ENCODE measurements at places on chromosomes 5 and 9.

- no peak for DNase-seq
These were observed 13.2 kb downstream of the ATOX1 start for GRCh38 chr5:151745071-151745705.

GRCh38 chr5:161105525-161105924, 253.5 kb upstream of the ATP10B start:
- DNase-seq: no peak

GRCh38 chr5:150123542-150123941, 32.1 kb downstream of the PDGFRB start:
- DNase-seq: no peak

DNA sequence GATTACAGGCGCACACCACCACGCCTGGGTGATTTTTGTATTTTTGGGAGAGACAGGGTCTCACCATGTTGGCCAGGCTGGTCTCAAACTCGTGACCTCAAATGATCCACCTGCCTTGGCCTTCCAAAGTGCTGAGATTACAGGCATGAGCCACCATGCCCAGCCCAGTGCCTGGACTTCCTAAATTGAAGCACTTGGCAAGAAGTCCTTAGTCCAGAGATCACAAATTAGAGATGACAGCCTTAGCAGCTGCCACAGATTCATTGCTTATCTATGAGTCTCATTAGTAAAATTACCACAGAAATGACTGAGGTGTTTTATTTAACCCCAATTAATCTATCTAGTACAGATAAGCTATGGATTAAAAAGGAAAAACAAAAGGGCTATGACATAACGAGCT, 19.2 kb downstream of the EFCAB9 start:
- no peak for DNase-seq

DNA sequence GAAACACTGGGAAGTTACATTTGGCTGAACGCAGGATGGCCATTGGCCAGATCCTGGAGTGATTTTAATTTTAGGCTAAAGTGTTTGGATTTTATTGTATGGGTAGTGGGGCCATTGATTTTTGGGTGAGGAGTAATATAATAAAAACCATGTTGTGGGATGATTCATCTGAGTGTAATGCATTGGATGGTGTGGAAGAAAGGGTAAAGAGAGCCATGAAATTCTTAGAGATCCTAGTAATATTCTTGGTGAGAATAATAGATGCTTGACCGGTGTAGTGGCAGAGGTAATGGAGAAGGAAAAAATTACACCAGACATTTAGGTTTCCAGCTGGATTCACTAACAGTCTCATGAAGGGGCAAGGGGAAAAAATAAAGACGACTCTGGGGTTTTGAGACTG, 158.1 kb downstream of the NPR3 start:
- no peak for DNase-seq

DNA sequence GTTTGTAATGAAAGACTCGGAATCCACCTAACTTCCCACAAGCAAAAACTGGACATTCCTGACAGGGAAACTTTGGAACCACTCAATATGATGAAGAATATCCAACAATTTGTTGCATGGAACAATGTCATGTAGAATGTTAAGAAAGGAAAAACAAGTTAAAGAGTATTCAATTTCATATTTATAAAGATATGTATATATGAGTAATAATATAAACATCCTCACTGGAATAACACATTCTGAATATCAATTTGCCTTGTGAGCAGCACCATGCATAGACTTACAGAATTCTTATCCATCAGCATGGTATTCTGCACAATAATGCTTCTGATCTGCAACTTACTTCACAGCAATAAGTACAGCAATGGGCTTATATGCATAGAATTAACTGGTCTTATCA, 650.3 kb downstream of the SEMA5A start:
- DNase-seq: no peak

DNA sequence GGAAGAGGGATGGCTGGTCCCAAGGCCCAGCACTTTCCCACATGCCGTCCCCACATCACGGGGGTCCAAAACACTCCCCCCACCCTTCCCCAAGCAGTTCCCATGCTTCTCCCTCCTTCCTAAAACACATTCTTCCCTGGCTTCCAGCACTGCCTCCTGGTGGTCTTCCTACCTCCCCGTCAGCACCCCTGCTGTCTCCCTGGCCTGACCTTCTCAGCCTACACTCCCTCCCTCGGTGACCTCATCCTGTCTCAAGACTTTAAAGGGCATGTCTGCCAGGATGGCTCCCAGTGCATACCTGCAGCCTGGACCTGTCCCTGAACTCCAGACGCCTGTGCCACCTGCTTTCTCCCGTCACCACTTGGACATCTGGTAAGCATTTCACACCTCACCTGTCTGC, 4.3 kb upstream of the NCS1 start:
- no peak for DNase-seq

DNA sequence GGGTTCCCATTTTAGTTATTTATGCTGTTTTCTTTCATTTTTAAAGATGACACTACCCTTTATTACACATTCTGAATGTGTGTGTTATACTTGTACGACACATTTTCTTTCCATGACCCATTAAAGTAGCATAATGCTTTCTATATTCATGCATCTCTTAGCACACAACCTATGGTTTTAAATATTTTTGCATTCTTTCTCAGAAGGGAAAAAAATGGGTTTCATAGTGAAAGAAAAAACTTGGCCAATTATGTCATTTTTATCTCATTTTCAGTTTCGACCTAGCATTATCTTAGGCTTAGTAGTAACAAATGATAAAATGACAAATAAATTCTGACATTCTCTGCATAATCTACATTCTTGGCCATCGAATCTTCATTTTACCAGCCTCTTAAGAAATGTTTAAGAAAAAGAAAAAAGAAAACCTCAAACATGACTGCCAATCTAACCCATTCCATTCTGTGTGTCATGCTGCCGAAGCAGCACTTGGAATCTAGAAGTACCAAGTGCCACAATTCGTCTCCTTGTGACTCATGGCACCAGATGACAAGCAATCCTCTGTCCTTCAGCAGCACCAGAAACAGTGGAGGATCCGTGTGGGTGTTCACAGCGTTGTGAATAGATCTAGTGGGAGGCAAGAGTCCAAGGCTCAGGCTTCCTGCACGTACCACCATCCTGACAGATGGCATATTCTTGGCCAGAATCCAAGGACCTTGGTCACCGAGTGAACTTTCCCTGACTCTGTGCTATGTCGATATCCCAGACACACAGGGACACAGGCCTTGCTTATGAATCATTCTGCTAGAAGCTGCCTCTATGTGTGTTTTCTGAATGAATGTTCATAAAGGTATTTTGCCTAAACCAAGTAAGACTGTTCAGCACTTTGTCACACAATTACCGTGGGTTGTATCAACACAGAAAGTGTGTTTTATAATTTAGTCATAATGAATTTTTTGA, 502.7 kb downstream of the NR2F1-AS1 start:
- DNase-seq: peak; percentile 96

- DNase-seq: no peak
These were observed 64.6 kb upstream of the SIMC1 start for GRCh38 chr5:176173647-176174046.

- DNase-seq: no peak
These were observed 4.5 kb downstream of the TMEM215 start for GRCh38 chr9:32787816-32788215.

GRCh38 chr5:75571547-75571946, 39.7 kb upstream of the ANKDD1B start:
- DNase-seq: no peak

DNA sequence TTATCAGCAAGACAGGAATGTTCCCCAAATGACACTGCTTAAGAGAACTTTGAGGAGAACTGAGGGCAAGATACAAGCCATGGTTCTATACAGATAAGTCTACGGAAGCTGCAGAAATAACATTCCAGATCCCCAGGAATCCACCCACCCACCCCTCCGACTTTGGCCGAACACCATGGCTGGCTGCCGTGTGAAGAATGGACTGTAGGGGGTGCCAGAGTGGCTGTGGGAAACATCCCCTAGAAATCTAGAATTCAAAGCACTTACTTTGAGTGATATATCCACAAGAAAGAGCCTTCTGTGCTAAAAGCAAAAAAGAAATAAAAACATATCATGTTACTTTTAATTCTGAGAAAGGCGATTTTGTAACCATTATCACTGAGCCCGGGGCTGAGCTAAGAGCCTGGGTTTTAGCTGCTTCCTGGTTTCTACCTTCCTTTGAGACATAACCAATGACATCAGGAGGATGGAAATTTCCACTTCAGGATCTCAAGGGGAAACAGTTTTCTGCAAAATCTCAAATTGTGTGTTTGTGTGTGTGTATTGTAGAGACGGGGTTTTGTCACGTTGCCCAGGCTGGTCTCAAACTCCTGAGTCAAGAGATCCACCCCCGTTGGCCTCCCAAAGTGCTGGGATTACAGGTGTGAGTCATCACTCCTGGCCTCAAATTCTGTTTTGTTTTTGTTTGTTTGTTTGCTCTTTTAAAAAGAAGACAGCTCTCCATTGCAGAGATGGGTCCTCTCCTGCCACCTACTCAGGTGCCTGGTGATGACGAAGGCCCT, 36.4 kb downstream of the GGTA1 start:
- DNase-seq: no peak

- no peak for DNase-seq
These were observed 52.1 kb downstream of the BARX1 start for GRCh38 chr9:93902780-93903655.

DNA sequence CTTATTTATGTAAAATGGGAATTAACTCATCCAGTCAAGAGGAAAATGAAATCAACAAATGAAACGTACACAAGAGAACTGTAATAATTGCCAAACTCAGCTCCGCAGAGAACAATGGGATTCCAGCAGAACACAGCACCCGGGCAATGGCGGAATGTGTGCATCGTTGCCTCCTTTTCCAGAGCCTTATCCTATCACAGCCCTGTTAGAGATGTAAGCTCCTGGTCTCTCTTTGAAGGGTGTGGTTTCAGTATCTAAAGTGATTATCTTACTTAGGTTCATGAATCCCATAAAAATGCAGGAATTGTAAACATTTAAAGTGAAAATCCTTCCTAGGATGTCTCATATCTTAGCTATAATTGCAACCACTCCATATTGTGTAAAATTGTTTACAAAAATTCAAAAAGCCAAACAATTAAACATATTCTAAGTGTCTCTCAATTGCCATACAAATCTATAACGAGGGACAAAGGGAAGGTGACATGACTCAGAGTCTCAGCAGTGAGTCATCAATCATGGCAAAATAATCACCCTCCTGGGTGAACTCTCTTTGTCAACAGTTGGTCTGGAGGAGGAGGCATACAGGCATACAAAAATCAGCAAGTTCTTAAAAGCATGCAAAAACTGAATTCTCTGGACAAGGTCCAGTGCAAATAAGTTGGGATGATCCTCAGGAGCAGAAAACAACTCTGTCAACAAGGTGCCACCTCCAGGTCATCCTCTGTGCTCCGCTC, 22.6 kb downstream of the SEMA5A start:
- DNase-seq: no peak
